ENCODE measurements at places on chromosomes 2 and 18.

- DNase-seq = no peak
Observed at GRCh38 chr18:2822213-2822921, 24.4 kb upstream of the EMILIN2 start.

DNA sequence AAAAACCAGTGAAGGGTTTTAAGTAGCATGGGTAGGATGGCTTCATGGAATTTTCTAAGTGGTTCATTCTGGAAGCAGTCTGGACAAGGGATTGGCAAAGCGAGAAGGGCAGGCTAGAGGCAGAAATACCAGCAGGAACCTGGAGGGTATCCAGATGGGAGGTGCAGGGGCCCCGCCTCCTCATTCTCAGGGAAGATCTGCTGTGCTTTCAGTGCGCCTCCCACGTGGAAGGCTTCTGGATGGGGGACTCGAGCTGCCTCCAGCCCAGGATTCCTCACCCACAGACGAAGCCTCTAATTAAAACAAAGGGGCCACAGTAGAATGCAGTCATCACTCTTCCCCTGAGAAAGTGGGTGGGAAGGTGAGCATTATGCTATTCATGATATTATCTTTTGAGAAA is 79.8 kb downstream of the VSNL1 start:
- no peak for DNase-seq

- no peak for DNase-seq
Observed at GRCh38 chr2:55760125-55760524, 66.5 kb upstream of the PNPT1 start.

DNA sequence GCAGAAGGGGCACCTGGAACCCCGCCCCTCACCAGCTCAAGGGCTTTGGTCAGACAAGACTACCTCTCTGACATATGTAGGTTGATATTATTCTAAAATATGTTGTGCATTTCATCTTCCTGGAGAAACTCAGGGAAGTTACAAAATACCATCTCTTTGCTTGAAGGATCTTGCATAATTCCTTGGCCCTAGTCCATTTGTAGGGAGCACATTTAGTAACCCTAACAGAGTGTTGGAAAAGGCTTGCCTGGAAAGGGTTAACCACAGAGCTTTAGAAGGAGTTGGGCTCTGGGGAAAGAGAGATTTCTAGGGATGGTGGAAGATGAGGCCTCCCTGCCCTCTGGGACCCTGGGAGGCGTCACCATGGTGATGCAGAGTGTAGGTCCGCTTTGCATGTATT is 143.0 kb upstream of the SLC1A4 start:
- no peak for DNase-seq

DNA sequence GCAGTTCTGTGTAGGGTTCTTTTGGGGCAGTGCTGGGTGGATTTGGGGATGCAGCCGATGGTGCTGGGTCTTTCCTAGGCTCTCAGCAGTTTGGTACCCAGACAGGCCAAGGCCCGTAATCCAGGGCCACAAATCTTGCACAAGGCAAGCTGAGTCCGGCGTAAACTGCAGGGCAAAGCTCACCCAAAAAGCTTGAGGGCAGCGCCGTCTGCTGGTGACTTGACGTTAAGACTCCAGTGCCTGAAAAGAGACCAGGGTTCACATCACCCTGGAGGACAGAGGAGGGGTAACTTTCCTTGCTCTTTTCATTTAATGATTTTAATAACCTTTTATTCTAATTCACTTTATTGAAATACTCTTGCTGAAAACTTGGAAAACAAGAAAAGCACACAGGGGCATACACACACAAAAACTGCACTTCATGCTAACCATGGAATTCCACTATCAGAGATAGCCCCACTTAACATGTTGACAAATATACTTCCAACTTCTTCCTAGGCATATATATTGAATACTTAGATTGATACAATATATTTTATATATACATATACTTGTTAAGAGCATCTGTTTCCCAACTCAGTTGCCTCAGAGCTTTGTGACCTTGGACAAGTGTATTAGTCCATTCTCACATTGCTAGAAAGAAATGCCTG is 38.9 kb downstream of the CNGA3 start:
- DNase-seq = peak; percentile 45

DNA sequence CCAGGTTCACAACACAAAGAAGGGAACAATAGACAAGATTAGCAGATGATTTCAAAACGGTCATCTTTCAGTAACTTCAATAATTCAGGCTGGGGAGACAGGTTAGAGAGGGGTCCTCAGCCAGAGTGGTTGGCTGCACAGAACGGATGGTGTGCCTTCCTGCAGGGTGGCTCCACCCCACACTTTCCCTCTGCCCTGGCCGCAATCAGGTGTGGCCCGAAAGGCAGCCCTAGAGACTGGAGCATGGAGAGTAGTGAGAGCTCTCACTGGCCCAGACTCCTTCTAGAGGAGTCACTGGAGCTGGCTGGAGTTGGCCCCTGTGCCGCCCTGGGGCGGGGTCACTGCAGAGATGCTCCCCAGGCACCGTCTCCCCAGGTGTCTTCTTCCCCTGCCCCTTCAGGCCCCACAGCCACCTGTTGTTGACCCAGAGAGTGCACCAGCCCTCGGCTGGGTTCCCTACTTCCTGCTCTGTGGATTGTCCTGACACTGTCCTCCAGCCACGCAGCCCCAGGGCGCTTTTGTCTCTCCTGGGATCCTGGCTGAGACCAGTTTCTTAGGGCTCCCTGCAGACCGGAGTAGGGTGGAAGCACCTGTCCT is 126.8 kb downstream of the PXDN start:
- DNase-seq = no peak

- no peak for DNase-seq
Observed at GRCh38 chr2:241257419-241258032, 57.9 kb downstream of the HDLBP start.

DNA sequence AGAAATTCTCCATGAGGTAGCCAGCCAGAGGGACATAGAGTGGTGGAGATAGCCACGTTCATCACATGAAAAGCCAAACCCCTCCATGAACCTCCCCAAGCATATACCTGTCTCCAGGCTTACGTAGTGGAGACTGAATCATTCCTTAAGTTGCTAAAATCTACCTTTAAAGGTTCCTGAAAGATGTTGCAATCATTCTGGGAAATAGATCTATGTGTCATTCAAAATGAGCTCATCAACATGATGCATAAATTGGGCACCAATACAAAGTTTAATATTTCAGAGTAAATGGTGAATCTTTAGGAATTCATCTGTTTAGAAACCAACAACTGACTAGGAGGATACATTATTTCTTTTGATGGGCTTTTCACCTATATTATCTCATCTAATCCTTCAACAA is 362.6 kb upstream of the ID2 start:
- no peak for DNase-seq

DNA sequence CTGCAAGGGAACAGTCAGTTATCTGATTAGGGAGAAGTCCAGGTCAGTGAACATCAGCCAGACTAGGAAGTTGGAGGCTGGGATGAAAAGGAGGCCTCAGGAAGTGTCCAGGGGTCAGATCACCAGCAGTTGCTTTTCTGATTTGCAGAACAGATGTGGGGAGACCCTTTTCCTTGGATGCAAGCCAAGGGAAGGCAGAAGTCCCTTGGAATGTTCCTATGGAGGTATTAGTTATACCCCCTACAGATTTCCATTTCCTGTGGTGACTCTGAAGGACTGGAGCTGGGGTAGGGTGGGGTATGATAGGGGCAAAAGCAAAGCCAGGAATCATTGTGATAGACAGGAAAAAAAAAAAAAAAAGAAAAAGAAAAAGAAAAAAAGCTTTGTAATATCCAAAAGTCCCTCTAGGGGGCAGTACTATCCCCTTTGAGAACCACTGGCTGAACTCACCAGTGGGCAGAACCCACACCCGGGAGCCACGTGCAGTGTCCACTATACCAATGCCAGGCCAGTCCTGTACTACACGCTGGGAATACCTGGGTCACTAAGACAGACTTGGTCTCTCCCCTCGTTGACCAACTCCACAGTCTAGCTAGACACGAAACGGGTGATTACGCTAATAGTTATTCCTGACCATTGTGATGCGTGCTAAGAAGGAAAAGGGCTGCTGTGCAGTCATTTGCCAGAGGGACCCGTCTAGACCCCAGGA is 7.4 kb downstream of the DYSF start:
- no peak for DNase-seq

Data from right renal cortex interstitium (tissue), 3 donors.